Right cardiac atrium (tissue), 5 donors: ENCODE measurements at places on chromosomes 1 and 21. TPM values are rescaled to one million over a fixed set of nuclear protein-coding genes. Genes with fewer than 3 reads are reported as not detected.

DNA sequence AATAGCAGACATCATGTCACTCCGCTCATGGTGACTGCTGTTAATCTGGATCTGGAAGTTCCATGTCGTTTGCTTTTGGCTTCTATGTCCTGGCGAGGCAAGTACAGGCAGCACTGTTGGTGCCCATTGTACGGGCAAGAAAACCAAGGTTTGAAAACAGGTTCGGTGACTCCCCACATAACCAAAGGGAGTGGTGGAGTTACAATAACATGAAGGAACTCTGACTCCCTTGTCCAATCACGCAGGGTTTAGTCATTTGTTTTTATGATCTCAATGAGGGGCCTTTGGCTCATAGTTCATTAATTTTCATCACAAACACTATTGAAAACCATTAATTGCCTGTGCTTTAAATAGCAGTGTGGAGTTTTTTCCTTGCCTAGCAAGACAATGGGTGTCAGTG, 82.9 kb upstream of the SSX2IP start:
- DNase-seq: no peak

DNA sequence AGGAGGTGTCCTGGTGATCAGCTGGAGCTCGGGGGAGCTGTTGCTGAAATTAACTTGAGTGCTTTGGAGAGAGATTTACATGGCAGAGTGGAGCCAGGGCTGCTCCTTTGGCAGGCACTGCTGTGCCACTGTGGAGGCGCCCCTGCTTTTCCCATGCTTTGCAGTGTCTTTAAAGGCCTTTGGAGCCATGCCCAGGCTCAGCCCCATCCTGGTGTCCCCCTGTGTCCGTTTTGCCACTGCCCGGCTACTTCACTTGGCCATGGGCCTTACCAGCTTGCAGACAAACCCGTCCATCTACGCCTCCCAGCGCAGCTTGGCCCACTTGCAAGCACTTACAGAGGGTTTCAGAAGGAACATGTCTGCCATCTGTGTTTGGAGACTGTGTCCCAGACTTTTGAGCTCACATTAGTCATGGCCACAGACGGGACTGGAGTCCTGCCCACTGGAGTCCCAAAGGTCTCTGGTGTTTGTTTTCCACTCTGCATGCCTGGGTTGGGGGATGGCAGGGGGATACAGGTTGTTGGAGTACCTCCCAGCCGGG, 18.2 kb upstream of the LAMTOR5 start:
- peak; percentile 81 for DNase-seq

DNA sequence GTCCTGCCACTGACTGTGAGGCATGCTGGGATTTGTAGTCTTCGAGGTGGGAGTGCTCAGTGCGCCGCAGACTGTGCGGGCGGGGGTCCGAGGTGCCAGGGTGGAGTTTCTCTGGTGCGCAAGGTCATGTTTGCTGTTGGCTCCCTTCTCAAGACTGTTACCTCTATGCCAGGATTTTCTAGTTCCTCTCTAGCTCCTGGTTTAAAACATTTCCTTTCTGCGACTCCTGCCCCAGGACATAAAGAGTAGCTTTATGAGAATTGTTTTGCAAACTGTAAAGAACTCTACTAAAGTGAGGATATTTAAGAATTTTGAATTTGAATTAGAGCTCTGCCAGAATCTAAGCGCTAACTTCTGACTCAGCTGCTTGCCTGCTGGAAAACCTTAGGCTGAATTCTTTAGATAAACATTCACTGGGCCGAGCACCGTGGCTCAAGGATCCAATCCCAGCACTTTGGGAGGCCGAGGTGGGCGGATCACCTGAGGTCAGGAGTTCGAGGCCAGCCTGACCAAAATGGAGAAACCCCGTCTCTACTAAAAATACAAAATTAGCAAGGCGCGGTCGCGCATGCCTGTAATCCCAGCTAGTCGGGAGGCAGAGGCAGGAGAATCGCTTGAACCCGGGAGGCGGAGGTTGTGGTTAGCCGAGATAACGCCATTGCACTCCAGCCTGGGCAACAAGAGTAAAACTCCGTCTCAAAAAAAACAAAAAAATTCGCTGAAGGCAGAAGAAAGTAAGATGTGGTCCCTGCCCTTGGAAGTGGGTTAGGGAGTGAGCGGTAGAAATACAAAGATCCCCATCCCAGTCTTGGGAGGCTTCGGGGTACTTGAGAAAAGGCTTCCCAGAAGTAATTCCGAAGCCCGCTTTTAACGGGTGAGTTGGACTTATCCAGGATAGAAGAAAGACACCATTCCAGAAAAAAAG, 992 bp upstream of the USP48 start:
- peak; percentile 74 for DNase-seq

GRCh38 chr1:172536256-172536655, 3.3 kb downstream of the SUCO start:
- DNase-seq: no peak

DNA sequence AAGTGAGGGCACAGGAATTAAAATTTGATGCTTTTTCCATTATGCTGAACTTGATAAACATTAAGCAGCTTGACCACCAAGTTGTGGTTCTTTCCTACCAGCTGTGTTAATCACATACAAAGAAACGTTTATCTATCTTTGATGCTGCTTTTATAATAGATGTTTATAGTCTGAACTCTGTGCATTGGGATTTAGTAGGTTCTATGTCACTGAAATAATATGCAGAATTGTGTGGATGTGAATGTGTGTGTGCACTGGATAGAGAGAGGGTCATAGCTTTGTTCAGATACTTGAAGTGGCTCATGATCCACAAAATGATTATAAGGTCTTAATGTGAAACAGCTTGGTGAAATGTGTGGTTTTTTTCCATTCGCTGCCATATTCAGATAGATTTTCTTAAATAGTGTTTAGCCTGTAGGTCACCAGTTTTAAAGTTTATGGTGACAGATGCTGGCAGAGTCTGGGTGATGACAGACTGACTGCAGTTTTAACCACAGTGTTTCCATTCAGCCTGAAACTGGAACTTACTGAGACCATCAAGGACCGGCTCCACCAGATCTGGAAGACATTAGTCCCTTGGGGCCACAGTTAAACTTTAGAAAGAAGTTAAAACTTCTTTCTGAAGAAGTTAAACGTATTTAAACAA, 10.2 kb downstream of the DDI2 start:
- peak; percentile 25 for DNase-seq

DNA sequence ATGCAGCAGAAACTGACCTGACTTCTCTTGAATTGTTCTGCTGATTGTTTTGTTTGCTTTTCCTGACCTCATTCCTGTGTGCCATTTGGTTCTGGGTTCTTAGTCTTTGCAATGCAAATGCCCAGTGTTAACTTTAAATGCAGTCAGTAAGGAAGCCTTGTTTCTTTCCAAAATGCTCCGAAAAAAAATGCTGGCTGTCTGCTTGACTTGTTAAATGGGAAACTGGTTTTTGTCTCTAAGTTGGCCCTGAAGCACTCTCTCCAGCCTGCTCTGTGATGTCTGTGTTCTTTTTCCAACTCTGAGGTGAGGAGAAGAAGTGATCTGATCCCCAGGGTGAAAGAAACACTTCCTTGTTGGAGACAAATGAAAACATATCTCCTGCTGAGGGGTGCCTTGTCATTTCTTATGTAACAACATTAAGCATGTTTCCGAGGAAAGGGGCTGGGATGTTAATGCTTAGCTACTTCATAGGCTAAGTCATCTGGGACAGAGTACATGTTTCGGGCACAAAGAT, 256.3 kb upstream of the ADGRL4 start:
- no peak for DNase-seq

DNA sequence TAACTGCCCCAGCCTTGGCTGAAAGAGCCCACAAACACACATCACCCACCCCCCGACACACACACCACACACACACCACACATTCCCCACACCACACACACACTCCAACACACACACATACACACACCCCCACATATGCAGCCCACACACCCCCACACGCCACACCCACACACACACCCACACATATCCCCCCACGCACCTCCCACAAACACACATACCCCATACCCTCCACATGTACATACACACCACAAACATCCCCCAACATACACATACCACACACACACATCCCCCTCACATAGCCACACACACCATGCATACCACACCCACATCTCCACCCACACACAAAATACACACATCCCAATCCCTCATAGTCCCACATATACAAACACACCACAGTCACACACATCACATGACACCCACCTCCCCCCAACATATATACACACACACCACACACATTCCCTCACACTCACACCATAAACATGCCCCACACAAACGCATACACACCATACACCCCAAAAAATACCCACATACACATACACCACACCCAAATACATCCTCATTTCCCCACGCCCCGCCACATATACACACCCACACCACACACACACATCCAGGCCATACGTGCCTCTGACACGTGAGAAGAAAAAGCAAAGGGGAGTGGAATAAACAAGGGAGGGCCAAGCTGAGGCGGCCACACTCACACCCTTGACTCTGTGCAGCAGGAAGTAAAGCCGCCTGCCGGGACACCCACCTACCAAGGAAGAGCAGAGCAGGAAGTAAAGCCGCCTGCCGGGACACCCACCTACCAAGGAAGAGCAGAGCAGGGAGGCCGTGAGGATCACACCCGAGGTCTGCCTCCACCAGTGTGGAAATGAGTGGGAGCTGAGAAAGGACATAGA, 53.7 kb downstream of the HSF2BP start:
- no peak for DNase-seq

DNA sequence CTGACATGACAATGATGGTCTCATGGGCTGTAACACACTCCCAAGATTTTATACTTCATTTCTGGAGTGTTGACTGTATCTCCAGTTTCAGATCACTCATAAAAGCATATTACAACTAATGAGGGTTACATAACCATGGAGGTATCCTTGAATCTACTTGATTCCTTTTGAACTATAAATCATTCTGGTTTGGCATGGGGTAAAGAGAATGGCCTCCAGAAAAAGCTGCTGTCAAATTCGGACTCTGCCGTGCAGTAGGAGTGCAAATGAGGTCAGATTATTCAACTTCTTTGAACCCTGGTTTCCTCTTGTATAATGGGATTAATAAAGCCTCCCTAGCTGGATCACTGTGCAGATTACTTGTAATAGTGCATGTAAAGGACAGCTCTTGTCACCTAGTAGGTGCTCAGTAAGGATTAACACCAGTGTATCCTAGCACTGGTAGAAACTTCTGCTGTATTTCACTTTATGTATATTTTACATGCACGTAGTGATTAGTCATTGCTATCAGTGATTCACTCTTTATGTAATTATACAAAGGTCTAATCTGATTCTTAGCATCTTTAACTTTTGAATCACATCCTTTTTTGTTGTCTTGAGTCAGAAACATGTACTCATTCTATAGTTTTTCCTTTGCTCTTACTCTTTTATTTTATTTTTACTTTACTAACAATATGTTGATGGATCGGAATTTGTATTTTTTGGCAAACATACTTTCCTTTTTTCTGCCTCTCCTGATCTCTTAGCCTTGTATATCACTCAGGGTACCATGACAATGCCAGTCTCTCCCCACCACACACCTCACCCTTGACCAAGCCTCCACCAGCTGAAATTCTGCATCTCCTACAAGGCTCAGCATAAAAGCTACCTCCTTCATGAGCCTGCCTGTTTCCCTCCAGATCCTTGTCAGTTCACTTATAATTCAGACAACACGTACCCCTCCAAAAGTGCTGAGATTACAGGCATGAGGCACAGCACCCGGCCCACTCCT, 3.2 kb downstream of the LRRC8C start:
- DNase-seq: no peak

DNA sequence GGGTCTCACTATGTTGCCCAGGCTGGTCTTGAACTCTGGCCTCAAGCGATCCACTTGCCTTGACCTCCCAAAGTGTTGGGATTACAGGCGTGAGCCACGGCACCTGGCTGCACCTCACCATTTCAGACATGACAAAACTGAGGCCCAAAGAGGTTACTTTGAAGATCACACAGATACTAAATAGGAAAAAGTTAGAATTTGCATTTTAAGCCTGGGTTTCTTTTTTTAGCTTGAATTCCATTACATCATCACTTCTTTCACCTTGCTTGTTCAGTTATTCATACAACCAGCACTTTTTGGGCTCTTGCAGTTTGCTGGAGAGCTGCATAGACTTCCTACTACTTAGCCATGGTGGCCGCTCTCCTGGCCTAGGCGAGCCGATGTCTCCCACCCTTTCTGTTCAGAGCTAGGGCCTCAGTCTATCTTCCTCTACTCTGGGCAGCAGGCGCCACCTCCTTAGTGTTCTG, 16.3 kb upstream of the CD2 start:
- no peak for DNase-seq

- DNase-seq: no peak
Observed at GRCh38 chr1:177897998-177898654, 71.7 kb downstream of the SEC16B start.

GRCh38 chr1:119469741-119470140, 37.3 kb upstream of the HSD3B1 start:
- no peak for DNase-seq

DNA sequence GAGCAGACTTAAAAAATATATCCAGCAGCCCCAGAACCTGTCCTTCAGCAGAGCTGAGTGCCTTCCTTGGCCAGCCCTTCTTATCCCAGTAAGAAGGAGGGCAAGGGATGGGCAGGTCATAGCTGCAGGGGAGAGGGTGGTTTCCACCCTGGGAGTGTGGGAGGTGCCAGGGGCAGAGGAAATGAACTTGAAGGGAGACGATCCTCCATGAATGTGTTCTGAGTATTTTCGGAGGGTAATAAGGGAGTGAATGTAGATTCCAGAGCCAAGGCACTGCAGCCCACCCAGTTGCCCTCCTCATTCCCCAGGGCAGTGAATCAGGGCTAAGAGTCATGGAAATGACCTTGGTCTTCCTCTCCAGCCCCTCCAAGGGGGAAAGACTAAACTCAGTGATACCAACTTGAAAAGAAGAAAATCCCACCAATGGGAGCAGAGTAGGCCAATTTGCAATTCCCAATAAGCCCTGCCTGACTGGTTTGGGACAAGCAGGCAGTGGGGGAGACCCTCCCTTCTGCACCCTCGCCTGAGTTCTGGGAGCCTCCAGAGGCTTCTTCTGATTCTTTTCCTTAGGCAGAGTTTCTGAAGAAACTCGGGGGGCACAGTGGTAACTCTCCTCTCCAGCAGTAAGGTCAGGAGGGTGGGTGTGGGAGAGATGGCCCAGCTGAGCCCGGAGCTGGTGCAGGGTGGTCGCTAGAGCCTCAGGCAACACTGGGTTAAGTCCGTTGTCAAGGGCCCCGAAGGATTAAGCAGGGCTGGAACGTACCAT, 4.2 kb downstream of the MYOG start:
- DNase-seq: no peak

ORC1 gene
- total RNA-seq: 0.47 TPM

ATP1A4 gene
- total RNA-seq: 0.08 TPM

OR2L5 gene
- total RNA-seq: not detected

KRTAP7-1 gene
- total RNA-seq: not detected
